Activated naive CD8-positive, alpha-beta T cell treated with anti-CD3 and anti-CD28 coated beads for 36 hours (primary cell): ENCODE measurements at places on chromosomes 16 and 17. TPM values are rescaled to one million over a fixed set of nuclear protein-coding genes. Genes with fewer than 3 reads are reported as not detected.

Gene SLC35G3
- not detected for total RNA-seq

Gene CACNG1
- total RNA-seq, result not detected

Gene PVALEF
- not detected for total RNA-seq

Gene TXNDC11
- total RNA-seq, result 24.5 TPM

Gene AOC3
- 1.2 TPM for total RNA-seq

Gene MAF
- 0.36 TPM for total RNA-seq

Gene SNX20
- total RNA-seq, result 26.0 TPM

Gene PTX4
- total RNA-seq, result not detected

Gene NGFR
- total RNA-seq, result not detected

Gene DNAH9
- total RNA-seq, result not detected

Gene NLRC5
- 151 TPM for total RNA-seq

Gene ZPBP2
- total RNA-seq, result not detected

Gene CCL17
- total RNA-seq, result not detected

Gene OSBPL7
- 12.5 TPM for total RNA-seq

Gene MYH1
- not detected for total RNA-seq

Gene CA5A
- total RNA-seq, result not detected

Gene APOH
- not detected for total RNA-seq

Gene FNDC8
- not detected for total RNA-seq

Gene CWC25
- 25.6 TPM for total RNA-seq

Gene IL34
- total RNA-seq, result 0.22 TPM

Gene FZD2
- not detected for total RNA-seq

Gene ADAD2
- 1.5 TPM for total RNA-seq

Gene KCNAB3
- total RNA-seq, result 8.4 TPM

Gene CDH3
- 0.44 TPM for total RNA-seq
